Caco-2 (cell line): ENCODE measurements at places on chromosomes 16 and 17.

- no peak for DNase-seq
Measured at GRCh38 chr16:66484453-66485213, 57.5 kb downstream of the BEAN1 start.

DNA sequence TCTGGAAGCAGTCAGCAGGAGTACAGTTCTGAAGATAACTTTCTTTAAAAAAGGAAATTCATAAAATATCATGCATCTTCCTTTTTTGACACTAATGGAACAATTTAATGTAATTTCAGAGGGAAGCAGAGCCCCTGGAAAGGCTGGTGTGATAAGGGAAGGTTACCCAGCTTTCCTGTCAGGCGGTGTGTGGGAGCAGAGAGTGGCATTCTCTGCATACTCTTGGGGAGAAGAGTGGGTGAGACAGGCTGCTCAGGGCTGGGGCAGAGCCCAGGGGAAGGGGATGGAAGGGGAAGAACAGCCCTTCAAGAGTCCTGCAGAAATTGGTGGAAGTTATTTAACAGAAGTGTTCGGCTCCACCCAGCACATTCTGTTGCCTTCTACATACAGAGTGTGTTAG is 84.7 kb downstream of the PRKCB start:
- no peak for DNase-seq

- DNase-seq: peak; percentile 97
Measured at GRCh38 chr17:47889734-47890529, 6.1 kb upstream of the SP2 start.

DNA sequence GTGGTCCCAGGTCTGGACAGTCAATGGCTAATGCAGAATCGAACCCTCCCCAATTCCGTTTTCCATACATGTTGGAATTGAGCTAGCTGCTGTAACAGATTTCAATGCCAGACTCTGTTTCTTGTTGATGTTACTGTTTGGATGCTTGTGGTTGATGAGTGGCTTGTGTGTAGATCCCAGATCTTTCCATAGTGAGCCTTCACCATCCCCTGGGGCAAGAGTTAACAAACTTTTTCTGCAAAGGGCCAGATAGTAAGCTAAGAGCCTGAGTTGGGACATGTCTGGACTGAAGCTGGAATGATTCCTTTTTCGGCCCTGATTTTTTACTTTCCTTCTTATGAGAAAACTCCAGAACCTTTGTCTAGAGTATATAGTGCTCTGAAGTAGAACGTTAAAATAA is 296.3 kb downstream of the CPPED1 start:
- no peak for DNase-seq

- DNase-seq: no peak
Measured at GRCh38 chr16:21076186-21076883, 74.3 kb downstream of the DNAH3 start.

- DNase-seq: no peak
Measured at GRCh38 chr17:43718544-43718943, 40.0 kb downstream of the SOST start.

DNA sequence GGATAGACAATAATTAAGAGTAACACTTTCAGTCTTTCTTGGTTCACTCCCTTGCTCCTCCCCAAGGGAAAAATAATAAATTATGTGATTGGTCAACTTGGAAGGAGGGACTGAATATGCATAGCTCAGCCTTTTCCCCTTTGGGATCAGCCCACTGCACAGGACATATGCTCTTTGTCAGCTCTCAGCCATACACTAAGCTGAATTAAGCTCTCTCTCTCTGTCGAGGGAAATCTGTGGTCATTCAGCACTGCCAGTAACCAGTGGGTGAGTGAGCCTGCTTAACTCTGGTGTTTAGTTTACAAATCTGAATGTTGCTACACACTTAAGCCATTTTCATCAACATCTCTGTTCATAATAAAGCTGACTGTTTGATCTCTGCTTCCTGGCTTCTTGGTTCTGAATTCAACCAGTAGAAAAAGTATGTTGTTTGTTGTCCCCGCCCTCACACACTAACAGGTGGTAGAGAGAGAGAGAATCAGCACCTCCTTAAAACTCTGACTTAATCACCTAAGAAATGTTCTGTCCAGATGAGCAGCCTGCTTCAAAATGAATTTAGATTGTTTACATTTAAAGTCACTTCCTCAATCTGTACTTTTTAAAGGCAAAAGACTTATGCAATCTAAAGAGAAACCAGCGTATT is 102.3 kb upstream of the C17orf78 start:
- no peak for DNase-seq

DNA sequence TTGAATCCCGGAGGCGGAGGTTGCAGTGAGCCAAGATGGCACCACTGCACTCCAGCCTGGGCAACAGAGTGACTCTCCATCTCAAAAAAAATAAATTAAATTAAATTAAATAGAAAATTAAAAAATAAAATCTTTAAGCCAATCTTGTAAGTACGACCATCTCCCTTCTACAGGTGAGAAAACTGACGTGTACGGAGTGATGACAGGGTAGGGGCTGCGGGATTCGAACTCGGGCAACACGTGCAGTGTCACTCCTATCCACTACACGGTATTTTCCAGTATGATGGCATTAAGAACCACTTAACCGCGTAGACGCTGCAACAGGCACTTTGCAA is 762 bp downstream of the WDR59 start:
- DNase-seq: no peak

DNA sequence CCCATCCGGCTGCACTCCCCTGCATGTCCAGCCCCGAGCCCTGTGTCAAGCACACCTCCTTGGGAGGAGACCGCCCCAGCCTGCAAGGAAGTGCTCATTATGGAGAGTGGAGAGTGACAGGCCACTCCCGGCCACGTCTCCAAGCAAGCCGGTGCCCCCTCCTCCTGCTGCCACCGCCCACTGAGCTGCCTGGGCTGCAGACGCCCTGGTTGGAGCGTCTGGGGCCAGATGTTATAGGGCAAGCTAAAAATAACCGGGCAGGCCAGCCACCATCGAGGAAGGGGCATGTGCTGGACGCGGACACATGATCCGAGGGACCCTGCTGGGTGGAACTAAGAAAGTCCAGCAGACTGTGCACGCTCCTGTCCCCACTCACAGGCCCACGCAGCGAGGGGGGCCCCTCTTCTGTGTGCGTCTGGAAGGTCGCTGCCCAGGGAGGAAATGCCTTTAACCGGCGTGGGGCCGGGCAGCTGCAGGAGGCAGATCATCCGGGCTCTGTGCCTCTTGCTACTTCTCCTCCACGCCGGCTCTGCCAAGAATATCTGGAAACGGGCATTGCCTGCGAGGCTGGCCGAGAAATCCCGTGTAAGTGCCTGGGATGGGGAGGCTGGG is at the start of gene WFDC1:
Gene WFDC1 (plus strand): TSS at position 348 of the 612 bp plus-strand sequence. CDS start 94 bp downstream, at position 442.
- no peak for DNase-seq

DNA sequence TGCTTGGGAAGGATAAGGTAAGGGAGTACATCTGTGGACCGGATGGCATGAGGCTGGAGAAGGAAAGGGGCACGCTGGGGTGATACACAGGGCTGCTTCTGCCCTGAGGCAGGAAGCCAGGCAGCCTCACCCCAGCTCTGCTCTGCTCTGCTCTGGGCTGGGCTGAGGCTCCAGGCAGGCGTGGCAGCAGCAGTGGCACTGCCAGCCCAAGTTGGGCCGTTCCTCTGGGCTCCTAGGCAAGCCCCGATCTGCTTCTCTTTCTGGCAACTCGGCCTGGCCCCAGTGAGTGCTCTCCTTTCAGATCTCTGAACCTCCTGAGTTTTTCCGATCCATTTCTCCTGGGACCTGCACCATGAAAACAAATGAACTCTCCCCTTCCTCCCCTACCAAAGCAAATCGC is 44.9 kb downstream of the VAC14 start:
- DNase-seq: no peak

GRCh38 chr16:66617728-66618127 is 13.2 kb downstream of the CMTM3 start:
- no peak for DNase-seq

- no peak for DNase-seq
Measured at GRCh38 chr17:66752411-66752810, 82.5 kb upstream of the CACNG5 start.

DNA sequence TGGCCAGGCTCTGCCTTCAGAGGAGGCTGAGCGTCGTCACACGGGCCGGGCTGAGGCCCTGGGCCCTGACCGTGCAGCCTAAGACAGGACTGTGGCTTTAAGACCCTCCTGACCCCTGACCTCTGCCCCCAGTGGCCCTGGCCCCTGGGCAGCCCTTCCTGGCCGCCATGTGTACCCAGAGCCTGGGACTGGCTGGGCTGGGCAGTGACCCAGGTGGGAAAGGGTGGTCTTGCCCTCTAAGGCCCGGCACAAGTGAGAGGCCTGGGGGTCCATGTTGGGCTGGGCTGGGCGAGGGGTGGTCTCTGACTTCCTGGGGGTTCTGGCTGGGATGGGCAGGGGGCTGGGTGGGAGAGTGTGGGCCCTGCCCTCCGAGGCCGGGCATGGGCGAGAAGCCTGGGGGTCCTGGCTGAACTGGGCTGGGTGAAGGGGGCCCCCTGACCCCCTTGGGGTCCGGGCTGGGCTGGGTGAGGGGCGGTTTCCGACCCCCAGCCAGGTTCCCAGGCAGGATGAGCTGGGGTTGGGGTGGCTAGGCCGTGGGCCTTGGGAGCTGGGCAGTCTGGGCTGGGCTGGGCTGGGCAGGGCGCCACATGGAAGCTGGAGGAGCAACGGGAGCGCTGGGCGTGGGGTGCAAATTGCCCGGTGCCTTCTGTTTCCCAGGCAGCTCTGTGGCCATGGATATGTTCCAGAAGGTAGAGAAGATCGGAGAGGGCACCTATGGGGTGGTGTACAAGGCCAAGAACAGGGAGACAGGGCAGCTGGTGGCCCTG is at the start of gene CDK3:
Gene CDK3 (plus strand): TSS at position 101 of the 767 bp plus-strand sequence. CDS start 571 bp downstream, at position 672.
- DNase-seq: no peak

GRCh38 chr17:57234739-57235092 is 21.6 kb upstream of the MSI2 start:
- DNase-seq: no peak

DNA sequence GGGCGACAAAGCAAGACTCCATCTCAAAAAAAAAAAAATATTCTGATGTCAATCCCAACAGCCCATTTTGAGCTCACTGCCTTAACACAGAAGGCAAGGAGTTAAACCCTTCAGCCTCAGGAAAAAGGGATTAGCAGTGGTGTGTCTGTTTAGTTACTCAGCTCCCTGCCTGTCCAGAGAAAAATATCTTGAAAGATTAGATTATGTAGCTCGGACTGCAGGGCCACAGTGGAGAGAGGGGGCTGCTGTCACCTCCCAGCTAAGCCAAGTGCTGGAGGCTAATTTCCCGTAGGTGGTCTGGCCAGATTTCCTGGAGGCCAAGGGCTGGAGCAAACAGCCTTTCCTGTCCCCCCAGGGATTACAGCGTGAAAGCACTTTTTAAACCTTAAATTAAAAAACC is 50.3 kb downstream of the C16orf95 start:
- DNase-seq: no peak

DNA sequence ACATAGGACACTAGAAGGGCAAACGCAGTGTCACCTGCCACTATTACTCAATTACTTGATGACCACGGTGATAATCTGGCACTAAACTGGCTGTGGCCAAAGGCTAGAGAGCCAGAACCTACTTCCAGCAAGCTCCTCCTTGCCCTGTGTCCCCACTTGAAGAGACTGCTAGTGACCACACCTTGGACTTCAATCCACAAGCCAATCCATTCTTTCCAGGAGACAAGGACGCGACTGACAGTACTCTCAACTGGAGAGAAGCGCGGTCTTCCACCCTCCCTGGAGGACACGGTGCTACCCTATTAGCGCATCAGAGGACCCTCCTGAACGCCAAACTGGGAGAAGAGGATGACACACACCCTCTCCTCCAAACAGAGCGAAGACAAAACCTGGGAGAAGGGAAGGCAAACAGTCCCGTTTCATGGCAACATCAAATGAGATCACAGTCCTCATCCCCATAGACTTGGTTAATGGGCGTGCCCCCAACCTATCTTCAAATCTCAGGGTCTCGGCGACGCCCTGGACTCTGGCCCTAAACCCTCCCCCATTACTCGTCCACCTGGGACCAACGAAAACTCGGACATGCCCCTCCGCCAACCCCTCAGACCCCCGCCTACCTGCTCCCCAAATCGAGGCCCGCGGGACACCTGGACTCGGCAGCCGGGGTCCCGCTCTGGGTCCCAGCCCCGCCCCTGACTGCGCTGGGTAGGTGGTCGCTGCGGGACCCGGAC is 508 bp downstream of the FLCN start:
- DNase-seq: no peak

- DNase-seq: no peak
Measured at GRCh38 chr17:19383681-19384470, 3.1 kb downstream of the MFAP4 start.

GRCh38 chr16:27379919-27380318 is 22.1 kb upstream of the IL21R start:
- no peak for DNase-seq

GRCh38 chr17:19492141-19492540 is 41.5 kb upstream of the SLC47A1 start:
- DNase-seq: no peak

GRCh38 chr16:80150978-80151721 is 389.6 kb upstream of the DYNLRB2 start:
- no peak for DNase-seq

GRCh38 chr17:948284-948852 is 31.2 kb downstream of the NXN start:
- DNase-seq: peak; percentile 74

- DNase-seq: no peak
Measured at GRCh38 chr16:54284931-54285413, 1.6 kb downstream of the IRX3 start.

DNA sequence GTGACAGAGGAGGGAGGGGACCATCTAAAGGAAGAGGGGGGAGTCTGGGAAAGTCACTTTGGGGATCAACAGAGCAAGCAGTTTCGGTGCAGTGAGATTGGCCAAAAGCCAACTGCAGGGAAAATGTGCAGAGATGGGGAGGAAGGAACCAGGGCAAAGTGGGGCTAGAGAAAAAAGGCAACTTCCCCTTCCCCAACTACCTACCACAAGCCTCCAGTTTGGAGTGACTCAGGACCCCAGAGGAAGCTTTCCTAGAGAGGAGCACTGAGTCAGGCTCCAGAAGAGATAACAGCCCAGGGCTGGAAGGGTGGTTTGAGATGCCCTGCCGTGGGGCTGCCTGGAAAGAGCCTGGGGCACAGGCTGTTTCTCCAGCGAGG is 6.9 kb upstream of the CD300LD start:
- no peak for DNase-seq

DNA sequence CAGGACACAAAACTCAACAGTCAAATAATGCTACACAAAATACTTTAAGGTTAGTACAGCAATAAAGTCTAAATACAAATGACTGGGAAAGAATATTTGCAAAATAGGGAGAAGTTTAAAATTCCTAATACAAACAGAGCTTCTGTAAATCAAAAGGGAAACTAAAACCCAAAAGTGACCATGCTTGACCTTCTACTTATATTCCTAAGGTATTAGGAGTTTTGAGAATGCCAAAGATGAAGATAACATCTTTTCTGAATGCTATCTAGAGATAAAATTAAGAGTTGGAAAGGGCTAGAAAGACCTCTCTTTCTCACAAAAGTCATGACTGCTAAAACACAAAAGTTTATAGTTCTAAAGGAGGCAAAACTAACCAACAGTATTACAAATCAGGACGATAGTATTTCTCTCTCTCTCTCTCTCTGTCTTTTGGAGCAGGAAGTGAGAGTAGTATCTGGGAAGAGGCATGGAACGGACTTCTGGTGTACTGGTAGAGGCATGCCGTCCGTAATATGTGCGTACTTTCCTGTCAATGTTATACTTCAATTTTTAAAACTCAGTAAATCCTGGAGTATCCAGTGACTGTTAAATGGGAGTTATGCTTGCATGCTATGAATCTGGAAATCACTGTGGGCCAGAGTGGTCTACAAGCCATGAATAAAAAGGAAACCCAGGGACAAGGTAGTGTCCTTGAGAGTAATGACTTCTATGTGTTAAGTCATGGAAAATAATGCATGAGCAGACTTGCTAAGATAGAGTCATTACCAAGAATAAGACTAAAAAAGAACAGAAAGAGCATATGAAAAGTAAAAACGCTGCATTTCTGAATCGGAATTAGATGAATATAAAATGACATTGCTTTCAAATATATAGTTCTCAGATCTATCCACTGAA is 49.7 kb upstream of the ANKFY1 start:
- no peak for DNase-seq
